ENCODE measurements at places on chromosomes 2 and 18. TPM values are rescaled to one million over a fixed set of nuclear protein-coding genes. Genes with fewer than 3 reads are reported as not detected.

Gene DLX2
- not detected for total RNA-seq

Gene PAX8
- total RNA-seq = 1.6 TPM

Gene UGT1A8
- total RNA-seq = 0.42 TPM

DNA sequence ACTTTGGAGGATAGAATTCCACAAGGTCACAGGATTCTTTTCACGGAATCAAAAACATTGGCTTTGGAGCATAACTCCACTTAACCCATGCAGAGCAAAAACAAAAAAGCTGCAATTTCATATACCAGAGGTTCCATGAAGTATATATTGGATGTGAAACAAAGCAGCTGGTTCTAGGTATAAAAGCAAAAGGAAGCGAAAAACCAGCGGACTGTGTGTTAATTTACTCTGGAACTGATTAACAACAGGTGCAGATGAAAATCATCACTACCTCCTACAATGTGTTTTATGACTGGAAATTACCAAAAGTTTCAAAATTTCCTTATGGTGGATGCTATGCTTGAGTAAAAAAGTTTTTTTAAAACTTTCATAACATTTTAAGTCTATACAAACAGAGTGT lies 54.4 kb upstream of the LINC00305 start:
- no peak for ATAC-seq

DNA sequence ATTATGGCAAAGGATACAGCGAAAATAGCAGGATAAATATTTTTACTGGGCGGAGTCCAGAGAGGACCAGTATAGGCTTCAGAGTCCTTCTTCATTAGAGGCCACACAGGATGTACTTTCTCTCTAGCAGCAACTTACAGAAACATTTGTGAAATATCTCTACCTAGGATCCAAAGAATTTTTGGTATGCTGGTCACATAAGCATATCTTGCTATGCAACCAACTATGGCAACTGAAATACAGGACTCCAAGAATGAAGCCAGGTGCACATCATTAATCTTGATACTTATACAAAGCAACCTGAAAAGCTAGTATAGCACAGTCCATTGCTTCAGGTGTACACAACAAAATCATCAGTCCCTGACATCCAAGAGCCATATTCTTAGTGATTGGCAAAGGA lies 59.1 kb upstream of the NABP1 start:
- no peak for ATAC-seq

Measured in activated T-helper 17 cell treated with anti-CD3 and anti-CD28 coated beads, Interleukin-2, amount 50 U/mL, for 72 hours (primary cell).